Muscle of leg (tissue), 16 donors: ENCODE measurements at places on chromosomes 7 and 10. TPM values are rescaled to one million over a fixed set of nuclear protein-coding genes. Genes with fewer than 3 reads are reported as not detected.

- H3K36me3 ChIP-seq, result no peaks in the 10 kb centered on the region
- H3K4me1 ChIP-seq, result no peaks in the 10 kb centered on the region
- DNase-seq, result no peak
- H3K4me3 ChIP-seq, result no peak overlapping the region
- H3K27ac ChIP-seq, result no peak overlapping the region
Measured at GRCh38 chr10:80988755-80989154, 451.1 kb downstream of the SH2D4B start.

The LIPJ gene
- total RNA-seq, result 0.13 TPM

DNA sequence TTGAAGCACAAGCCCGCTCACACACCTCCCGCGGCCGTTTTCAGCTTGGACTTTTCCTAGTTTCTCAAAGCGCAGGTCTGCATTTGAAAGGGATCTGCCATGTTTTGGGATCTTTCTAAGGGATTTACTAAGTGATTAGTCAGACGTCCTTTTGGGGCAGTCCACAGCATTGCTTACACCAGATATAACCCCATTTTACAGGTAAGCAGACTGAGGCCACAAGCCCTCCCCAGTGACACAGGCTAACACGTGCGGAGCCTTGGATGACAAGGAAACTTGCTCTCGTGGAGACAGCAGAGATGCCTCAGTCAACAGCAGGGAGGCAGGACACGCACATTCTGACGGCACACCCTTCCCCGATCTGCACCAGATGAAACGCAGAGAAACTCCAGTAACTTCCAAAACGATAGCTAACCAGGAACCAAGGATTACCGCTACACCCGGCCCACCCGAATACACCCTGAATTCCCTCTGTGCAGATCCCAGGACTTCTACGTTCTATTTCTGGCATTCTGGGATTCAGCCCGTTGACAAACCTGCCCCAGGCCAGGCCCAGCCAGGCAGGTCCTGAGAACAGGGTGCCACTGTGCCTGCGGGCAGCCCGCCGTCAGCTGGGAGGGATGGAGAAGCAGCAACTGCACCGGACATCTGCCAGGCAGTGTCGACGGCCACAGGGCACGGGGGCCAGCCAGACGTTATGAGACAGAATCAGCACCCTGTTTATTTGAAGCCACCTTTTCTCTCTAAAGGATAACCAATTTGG lies 27.9 kb downstream of the FOXL3 start:
- H3K4me3 ChIP-seq, result no peak overlapping the region
- no peak overlapping the region for H3K27ac ChIP-seq
- peaks cover 23% of the 10 kb centered on the region for H3K27me3 ChIP-seq
- H3K36me3 ChIP-seq, result no peaks in the 10 kb centered on the region

The ELN gene
- total RNA-seq, result 142 TPM
